ENCODE measurements at places on chromosomes 5 and 9.

GRCh38 chr9:114957558-114957957 is 27.2 kb upstream of the TNFSF8 start:
- no peak for DNase-seq

DNA sequence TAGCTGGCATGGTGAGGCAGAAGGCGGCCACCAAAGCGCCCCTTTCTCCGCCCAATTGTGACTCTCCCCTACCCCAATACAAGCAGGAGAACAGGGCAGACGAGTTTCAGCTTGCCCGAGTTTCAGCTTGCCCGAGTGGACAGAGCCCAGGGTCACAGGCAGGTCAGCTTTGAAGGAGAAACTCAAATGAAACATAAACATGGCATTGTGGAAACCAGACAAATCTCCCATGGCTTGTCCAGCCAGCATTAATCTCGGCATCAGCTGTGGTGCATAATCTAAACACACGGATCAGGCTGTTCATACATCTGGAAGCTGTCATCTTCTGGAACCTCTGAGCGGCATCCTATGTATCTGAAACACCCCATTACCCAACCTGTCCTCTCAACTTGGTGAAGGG is 16.9 kb downstream of the PTCH1 start:
- no peak for DNase-seq

GRCh38 chr5:126658561-126658960 is 57.8 kb downstream of the PHAX start:
- DNase-seq = no peak

DNA sequence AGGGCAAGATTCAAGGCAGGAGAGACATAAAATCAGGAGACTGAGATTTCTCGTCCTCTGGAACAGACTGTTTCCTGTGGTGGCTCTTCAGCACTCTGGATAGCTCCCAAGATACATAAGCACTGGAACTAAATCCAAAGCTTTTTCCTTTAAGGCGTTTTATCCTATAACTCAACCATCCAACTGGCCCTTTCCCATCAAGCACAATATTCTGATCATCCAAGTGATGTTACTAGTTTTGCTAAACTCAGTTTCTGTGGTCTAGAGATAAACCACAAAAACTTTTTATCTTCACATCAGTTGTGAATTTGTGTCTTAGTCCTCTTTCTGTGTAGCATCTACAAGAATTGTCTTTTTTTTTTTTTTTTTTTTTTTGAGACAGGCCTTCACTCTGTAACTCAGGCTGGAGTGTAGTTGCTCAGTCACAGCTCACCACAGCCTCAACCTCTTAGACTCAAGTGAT is 299.4 kb downstream of the COX7C start:
- DNase-seq = no peak

- no peak for DNase-seq
Measured at GRCh38 chr5:154334406-154335064, 111.3 kb upstream of the SAP30L start.

- DNase-seq = no peak
Measured at GRCh38 chr5:178530526-178530925, 59.7 kb downstream of the COL23A1 start.

DNA sequence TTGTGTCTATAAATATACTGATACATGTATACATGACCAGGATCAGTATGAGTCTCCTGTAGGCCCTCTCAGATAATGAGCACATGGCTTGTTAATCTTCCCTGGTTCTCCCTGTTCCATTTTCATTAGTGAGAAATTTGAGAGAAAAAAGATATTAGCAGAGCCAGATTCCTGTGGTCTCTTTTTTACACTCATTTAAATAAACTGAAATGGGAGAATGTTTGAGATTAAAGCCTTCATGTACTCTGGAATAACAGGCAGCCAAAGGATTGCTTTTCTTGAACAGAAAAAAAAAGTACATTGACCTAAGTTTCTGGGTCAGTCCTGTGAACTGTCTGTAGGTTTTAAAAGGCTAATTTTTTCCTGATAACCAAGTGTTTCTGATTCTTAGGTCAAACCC is 44.2 kb downstream of the PWWP2A start:
- no peak for DNase-seq

- DNase-seq = no peak
Measured at GRCh38 chr9:81669866-81670265, 19.5 kb downstream of the TLE1 start.

DNA sequence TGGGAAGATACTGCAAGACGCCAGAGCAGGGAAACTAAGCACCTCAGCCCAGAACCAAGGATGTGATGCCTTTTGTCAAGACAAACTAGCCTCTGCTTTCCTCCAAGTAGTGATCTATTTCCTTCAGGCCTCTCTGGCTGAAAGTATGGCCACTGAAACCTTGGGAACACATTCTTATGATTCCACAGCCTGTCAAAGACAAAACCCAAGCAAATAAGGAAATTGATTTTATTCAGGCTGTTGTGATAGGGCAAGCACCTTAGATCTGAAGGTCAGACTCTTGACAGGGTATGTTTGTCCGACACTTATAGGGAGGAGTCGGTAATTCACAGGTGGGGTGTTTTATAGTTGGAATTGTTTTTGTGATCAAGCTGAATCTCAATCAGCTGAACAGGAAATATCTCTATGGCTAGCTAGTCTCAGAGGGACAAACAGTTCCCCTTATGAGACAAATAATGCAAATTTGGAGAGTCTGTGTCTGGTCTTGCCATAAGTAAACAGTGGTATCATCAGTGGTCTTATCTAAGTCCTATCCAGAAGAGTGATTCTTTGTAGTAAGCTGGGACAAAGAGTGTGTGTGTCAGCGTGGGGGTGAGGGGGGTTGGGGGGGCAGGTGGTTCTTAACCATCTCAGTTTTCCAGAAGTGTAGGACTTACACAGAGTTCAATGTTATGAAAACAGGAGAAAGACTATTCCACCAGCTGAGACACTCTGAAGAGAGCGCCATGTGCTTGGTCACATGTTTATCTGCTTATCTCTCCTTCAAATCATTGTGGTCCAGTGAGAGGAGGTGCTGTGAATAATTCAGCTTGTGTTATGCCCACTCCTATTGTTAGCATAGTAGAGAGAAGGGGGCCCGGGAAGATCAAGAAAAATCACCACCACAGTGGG is 6.7 kb upstream of the ZCCHC10 start:
- no peak for DNase-seq

DNA sequence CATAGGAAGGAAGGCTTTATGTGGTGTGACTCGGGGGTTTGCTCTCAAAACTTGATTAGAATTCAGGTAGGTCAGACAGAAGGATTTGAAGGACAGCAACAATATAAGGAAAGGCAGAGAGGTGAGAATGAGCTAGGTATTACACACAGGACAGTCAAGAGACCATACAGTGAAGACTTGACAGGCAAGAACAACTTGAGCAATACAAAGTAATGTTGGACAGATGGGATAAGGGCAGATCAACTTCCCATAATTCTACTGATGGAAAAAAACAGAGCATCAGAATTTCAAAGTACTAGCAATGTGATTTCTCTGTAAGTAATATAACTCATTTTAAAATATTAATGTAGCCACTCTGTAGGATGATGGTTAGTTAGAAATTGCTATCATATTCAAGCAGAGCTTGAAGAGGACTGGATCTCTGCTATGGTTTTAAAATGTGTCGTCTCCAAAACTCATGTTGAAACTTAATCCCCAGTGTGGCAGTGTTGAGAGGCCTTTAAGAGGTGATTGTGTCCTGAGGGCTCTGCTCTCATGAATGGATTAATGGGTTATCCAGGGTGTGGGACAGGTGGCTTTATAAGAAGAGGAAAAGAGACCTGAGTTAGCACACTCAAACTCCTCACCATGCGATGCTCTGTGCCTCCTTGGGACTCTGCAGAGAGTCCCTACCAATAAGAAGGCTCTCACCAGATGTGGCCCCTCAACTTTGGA is 22.4 kb upstream of the HOMER1 start:
- no peak for DNase-seq

DNA sequence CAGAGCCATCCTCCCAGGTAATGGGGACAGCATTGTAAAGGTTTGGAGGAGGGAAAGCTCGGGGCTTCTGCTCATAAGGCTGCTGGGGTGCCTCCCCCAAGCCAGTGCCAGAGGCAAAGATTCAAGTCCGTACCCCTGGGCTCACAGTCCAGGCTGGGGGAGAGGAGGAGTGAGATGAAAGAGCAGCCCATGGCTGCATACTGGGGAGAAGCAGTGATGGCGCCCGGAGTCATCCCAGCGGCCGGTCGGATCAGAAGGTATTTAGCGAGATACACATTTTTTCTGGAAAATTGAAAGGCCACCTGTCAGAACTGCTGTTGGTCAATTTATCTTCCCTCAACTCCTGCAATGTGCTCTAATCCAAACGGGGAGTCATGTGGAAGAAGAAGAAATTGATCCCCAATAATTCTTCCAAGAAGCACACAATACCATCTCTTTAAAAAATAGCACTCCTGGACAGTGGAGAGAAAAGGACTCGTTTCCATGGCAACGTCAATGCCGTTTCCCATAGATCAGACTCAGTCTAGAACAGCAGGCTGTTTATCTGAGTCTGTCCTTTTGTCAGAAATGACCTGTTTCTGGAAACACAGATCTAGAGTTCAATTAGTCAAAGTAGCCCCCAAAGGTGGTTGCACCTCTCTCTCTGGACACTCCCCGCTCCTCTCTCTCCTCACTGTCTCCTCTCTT is 65.9 kb downstream of the NSG2 start:
- no peak for DNase-seq

- DNase-seq = no peak
Measured at GRCh38 chr9:32378496-32378895, 5.9 kb upstream of the ACO1 start.

DNA sequence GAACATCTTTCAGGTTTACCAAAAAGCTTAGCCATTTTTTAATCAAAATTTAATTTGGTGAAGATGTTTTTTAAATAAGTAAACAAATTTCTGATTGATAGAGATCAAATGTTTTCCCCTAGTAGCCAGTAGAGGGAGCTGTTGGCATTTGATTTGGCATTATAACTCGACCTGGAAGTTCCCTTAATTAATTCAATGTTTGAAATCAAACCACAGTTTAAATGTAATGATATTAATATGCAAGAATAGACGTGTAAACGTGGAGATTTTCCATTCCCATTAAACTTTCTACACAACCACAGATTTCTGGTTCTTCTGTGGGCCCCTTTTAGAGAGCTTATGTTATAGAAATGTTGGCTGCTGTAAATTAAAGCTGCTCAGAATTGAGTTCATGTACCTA is 148.1 kb upstream of the MPDZ start:
- DNase-seq = no peak

DNA sequence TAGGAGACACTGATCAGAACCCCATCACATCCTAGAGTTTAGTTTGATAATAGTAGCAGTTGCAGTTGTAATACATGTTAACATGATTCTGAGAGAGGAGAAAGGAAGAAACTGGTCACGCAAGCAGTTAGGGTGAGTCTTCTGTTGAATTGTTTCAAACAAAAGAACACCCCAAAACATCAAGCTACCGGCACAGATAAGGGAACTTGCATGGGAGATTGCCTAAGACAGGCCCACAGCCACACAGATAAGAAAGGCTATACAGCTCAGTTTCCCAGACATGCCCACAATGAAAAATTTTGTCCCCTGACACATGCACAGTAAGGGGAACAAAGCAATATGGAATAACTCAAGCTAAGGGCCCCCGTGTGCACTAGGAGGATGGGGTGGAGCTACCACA is 15.9 kb downstream of the HSPB3 start:
- no peak for DNase-seq

GRCh38 chr9:89218040-89218928 is 39.7 kb upstream of the SHC3 start:
- no peak for DNase-seq

DNA sequence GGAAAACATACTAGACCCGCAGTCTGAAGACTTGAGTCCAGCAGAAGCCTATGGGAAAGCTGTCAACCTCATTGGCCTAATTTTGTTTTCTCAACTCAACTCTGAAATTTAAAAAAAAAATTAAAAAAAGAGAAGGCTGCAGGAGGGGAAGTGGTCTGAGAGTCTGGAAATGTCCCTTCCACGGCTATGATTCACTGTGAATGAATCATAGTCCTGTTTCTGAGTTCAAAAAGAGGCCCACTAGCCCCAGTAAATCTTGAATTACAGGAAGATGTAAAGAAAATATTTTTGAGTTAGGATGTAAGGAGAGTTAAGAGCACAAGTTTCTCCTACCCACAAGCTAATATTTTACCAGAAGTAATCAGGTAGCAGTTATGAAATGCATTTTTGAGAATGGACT is 565.5 kb upstream of the DMAC1 start:
- DNase-seq = no peak

DNA sequence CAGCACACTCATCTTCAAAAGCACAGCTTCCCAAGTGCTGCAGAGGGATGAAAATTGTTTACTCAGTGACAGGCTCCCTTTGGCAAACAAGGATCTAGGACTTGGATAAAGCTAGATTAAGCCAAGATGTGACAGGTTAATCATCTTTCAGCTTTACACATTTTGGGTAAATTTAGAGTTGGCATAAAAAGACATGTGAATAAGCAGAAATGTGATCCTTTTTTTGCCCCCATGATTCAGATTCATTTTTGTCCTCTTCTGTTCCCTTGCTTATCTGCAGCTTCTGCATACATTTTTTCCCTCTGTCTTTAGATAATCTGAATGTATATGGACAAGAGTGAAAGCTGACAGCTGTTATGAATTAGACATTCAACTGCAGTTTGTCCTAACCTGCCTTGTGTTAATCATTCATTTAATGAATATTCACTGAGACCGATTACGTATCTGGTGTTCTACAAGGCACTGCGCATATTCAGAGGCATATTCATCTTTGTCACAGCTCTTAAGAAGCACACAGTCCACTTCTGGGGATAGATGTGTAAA is 19.6 kb downstream of the ADAMTSL1 start:
- DNase-seq = peak; percentile 37

DNA sequence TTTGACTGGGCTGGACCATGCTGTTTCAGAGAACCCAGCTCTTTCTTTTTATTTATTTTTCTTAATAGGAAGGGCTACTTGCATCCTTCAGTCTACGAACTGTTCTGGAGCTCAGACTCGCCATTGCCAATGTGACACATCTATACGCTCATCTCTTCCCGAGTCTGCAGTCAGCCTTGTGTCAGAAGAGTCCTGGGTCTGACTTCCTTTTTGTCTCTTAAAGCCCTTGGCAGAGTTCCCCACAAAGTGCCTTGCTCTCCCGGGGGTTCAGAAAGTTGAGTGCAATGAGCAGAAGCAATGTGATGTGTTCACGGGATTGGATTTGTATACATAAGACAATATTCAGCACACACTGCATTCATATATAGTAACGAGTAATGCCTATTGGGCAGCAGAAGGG is 140.4 kb downstream of the ATPSCKMT start:
- DNase-seq = no peak

DNA sequence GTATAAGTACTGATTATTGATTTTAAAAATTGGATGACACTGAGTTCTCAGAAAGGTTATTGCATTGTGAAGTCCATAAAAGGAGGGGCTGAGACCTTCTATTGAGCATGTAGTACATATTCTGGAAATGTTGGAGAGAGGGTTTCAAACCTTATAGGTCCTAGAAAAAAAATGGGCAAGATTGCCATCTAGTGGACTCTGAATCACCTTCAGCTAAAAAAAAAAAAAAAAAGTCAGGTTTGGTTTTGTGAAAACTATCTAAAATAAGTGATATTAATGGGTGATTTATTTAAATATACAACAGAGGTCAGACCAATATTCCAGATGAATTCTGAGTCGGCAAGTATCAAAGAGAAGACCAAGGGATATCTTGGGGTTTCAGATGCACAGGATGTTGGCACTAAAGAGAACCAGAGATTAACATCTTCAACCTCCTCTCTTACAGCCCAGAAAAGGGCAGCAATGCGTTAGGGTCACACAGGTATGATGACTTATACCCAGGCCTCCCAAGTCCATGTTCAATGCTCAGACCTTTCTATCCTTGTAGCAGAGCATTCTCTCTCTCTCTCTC is 109.8 kb upstream of the NMUR2 start:
- no peak for DNase-seq

GRCh38 chr5:73969195-73970036 is 343.4 kb downstream of the ARHGEF28 start:
- DNase-seq = no peak

- no peak for DNase-seq
Measured at GRCh38 chr9:114461468-114461867, 43.8 kb downstream of the WHRN start.
